ENCODE measurements at places on chromosomes 4 and X.

DNA sequence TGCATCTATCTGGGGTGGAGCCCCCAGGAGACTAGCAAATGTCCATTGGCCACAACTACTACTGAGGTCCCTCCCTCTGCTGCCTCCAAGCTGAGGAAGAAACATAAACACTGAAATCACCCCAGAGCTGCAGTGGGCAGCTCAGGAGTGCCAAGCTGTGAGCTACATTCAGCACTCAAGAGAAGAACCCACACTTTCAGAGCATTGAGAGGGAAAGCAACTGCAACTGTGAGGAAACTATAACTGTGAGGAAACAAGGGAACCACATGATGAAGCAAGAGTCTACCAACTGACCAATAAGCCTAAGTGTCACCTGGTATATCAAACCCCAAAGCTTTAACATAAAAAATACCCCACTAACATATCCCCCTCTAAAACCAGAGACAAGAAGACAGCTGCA is 373.5 kb upstream of the TACR3 start:
- DNase-seq: no peak

DNA sequence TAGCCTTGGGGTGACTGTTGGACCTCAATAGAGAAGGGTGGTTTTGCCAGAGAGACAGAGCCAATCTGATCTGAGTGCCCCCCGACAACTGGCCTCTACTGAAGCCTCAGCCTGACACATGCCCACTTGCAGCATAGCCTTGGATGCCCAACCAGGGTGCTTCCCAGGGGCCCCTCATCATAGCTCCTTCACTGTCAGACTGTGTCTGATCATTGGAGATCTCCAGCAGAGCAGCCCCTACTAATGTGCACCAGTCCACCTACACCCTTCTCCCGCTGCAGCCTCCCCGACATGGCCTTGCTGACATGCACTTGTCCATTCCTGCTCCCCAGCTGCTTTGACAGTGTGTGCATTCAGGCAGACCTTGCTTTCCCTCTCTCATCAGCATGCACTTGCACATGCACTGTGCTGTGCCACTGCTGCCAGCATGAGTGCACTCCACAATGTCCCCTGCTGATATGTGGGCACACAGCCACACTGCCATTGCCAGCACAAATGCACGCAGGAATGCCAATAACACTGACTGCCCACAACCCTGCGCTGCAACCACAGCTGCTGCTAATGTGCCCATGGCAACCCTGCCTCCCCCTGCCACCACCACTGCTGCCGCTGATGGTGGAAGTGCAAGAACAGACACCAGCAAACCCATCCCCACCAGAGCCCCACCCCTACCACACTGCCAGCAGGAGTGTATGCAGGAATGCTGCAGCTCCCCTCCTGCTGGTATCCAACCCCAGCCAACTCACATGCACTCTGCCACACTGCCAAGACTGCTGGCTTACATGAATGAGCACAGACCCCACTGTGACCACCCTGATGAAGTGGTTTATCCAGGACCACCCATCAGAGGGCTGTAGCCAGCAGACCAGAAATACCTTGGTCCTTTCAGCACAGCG is 68.1 kb upstream of the ZMAT1 start:
- no peak for DNase-seq

DNA sequence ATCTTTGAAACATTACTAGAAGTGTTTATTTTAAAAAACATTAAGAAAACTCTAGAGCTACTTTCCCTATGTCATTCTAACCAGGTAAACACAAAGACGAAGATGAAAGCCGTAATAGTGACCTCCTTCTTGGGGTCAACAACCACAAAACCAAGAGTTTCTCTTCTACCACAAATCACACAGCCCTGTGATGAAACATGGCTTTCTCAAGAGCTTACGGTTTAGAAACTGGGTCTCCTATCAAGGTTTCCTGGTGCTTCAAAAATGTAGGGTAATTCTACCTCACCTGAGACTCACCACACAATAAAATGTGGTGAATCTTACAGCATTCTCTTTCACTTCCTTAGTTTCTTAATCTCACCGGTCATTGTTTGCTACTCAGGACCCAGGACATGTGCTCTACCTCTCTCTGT is 50.9 kb downstream of the CORIN start:
- no peak for DNase-seq

GRCh38 chrX:150903110-150903508 is 4.6 kb upstream of the CD99L2 start:
- DNase-seq: no peak

DNA sequence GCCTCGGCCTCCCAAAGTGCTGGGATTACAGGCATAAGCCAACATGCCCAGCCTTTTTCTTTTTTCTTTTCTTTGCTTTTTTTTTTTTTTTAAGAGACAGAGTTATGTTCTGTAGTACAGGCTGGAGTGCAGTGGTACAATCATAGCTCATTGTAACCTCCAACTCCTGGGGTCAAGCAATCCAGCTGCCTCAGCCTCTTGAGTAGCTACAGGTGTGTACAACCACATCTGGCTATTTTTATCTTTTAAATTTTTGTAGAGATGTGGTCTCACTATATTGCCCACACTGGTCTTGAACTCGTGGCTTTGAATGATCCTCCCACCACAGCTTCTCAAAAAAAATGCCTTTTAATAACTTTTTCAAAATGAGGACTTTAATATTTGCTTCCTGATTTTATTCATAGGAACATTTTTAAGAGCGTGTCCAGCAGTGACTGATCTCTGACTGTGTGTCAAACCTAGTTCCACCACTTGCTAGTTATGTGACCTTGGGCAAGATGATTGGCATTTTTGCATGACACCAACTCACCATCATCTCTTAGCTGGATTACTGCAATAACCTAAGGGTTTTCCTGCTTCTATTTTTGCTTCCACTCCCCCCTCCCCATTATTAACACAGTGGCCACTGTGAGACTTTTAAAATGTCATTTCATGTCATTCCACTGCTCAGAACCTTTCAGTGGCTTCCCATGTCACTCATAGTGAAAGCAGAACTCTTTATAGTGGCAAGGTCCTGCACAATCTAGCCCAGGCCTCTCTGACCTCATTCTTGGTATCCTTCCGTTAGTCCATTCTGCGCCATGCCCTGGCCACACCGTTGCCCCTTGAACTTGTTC is 4.5 kb upstream of the TNIP3 start:
- peak; percentile 75 for DNase-seq

DNA sequence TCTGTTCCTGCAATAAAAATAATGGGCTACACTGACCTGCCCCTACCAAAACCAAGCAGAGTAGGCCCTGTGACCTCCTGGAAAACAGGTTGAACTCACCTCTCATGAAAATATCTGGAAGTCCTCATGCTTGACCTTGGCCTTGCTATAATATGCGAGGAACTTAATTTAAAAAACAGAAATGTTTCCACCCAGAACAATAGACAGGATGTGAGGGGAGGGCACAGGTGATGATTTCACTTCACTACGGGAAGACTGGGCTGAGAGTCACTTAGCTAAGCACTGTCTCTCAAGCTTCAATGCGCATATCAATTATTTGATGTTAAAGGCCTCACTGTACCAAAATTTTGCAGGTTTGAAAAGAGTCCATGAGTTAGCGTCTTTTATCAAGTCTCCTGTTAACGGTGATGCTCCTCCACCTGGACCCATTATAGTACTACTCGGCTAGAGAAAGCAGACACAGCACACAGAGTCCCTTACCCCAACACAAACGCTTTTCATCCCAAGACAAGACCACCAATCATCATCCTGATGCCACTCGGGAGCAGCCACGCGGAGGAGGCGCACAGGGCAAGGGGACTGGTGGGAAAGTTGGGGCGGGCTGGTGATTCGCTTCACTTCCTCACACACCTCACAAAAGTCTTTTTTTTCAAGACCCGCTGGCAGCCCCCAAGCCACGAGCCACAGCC is 25.9 kb downstream of the ZNF721 start:
- no peak for DNase-seq

Data from CD14-positive monocyte (primary cell).